ENCODE measurements at places on chromosomes 3 and 15.

GRCh38 chr3:150407808-150408220, 284 bp upstream of the TSC22D2 start:
- DNase-seq = peak; percentile 75

DNA sequence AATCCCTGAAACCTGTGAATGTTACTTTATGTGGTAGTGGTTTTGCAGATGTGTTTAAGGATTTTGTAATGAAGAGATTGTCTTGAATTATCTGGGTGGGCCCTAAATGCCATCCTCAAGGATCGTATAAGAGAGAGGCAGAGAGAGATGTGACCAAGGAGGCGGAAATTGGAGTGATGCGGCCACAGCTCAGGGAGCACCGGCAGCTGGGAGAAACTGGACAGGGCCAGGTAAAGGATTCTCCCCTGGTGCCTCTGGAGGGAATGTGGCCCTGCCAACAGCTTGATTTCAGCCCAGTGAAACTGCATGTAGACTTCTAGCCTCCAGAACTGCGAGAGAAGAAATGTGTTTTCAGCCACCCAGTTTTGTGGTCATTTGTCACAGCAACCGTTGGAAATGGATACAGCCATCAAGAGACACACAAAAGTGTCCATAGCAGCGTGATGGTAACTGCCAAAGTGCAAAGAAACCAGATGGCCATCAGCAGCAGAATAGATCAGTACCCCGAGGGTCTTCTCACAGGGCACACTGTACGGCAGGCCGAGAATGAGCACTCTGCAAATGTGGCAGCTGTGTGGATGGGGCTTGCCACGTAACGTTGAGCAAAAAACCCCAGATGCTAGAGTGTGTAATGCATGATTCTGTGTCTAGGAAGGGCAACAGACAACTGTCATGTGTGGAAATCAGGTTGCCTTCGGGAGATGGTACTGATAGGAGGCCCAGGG, 12.2 kb downstream of the APBA2 start:
- DNase-seq = no peak

- no peak for DNase-seq
Measured at GRCh38 chr3:78670094-78670493, 1097.7 kb downstream of the ROBO1 start.

- peak; percentile 92 for DNase-seq
Measured at GRCh38 chr3:138186803-138187295, 252 bp upstream of the ARMC8 start.

GRCh38 chr3:9404680-9405079, 7.3 kb downstream of the SETD5 start:
- DNase-seq = no peak

DNA sequence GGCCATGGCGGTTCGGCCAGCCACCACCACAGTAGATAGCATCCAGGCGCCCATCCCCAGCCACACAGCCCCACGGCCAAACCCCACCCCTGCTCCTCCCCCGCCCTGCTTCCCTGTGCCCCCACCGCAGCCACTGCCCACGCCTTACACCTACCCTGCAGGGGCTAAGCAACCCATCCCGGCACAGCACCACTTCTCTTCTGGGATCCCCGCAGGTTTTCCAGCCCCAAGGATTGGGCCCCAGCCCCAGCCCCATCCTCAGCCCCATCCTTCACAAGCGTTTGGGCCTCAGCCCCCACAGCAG, 29.5 kb downstream of the PTPN23 start:
- no peak for DNase-seq

DNA sequence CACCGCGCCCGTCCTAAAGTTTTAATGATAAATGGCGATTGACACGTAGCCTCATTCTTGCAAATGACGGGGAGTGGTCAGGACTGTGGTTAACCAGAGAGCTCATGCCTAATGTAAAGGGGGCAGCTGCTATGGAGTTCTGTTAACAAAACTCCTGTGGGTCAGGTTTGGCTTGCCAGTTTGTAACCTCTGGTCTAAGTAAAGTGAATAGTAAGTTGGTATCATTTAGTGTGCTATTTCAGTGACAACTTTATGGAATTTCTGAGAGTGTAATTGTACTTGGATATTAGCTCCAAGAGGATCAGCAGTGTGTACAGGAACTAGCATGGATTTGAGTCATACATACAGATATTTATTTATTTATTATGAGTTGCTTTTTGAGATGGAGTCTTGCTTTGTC, 87.9 kb downstream of the RGMA start:
- no peak for DNase-seq

GRCh38 chr15:73630921-73631362, 2.2 kb downstream of the NPTN start:
- DNase-seq = peak; percentile 16

DNA sequence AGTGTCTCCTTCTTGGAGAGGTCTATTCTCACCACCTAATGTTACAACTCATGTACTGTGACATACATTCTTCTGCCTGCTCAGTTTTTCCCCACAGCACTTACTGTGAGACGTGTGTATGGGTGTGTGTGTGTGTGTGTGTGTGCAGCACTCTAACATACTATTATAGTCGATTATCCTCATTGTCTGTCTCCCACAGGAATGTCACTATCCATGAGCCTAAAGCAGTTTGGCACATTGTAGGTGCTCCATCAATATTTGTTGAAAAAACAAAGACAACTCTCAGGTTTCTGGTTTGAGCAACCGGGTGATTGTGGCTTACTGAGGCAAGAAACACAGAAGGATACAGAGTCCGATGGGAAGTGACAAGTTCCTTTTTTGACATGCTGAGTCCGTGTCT, 8.6 kb upstream of the ZNF148 start:
- no peak for DNase-seq

GRCh38 chr3:144923046-144923775, 951.6 kb downstream of the DIPK2A start:
- DNase-seq = no peak

DNA sequence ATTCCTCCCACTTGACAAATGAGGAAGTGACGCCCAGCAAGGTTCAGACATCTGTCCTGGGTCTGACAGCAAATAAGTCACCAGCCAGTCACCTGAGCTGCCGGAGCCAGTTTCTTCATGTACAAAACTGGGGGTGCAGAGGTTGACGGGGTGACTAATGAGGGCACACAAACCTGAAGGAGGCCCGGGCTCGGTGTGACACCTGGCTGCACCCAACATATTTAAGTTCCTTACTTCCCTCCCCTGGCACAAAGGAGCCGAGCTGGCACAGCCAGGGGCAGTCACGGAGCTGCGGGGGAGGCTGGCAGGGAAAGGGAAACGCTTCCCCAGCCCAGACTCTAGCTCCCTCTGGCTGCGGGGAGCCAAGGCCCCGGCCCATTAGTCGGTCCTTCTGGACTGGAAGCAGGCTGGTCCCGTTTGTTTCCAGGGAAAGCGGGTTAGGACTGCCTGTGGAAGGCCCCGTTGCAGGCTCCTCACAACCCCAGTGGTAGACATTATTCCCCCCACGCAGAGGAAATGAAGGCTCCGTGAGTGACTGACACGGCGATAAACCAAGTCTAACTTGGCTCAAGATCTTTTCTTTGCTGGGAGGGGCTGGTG, 2.3 kb downstream of the FBXL22 start:
- DNase-seq = peak; percentile 73

DNA sequence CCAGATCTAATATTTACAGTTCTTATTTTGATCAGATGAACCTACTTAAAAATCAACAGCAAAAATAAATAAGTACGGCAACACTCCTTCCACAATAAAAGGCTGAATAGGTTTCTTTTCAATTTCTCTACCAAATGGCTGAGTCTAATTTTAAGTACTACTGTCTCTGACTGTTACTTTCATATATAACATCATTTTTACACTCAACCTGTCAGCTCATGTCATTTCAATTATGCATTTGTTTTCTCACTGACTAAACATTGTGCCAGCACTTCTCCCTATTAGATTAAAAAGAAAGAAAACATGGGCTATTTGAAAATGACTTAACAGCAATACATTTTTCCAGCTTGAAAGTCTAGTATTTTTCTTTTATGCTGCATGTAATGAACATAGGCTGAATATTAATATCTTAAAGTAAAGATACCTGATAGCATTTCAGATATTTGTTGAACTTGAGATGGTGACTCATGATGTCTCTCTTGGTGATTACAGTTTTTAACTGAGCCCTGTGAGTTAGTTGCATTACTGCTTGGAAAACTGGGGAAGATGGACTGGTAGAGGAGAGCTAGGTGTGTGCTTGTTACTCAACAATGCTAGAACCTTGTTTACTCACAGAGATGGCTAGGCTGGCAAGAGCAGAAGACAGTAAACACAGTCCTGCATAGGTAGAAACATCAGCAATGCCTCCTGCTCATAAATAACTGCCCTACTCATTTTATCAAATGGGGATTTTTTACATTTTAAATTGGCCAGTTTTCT, 73.9 kb downstream of the PEX5L start:
- DNase-seq = no peak

GRCh38 chr3:4774531-4774930, 204.7 kb upstream of the BHLHE40 start:
- no peak for DNase-seq

- peak; percentile 53 for DNase-seq
Measured at GRCh38 chr3:138412821-138413551, 21.4 kb upstream of the ESYT3 start.

GRCh38 chr3:3038201-3038991, 71.8 kb downstream of the IL5RA start:
- no peak for DNase-seq

- no peak for DNase-seq
Measured at GRCh38 chr3:22861426-22861825, 341.7 kb upstream of the UBE2E2 start.

DNA sequence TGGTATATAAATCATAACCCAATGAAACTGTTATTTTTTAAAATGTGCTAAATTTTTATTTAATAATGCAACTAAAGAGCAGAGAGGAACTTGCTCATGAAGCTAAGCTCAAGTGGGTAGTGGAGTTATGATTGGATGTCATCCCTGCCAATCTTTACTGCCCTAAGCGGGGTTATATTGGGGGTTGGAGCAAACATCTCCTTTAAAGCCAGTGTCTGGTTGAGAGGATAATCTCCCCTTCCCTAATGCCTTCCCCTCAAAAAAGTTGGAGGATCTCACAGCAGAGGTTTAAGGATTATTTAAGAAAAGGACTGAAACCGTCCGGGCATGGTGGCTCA, 32.1 kb upstream of the CLASP2 start:
- no peak for DNase-seq

- DNase-seq = no peak
Measured at GRCh38 chr3:52520716-52521487, 12.8 kb downstream of the NT5DC2 start.

GRCh38 chr3:86774082-86774691, 216.8 kb downstream of the VGLL3 start:
- DNase-seq = peak; percentile 65

DNA sequence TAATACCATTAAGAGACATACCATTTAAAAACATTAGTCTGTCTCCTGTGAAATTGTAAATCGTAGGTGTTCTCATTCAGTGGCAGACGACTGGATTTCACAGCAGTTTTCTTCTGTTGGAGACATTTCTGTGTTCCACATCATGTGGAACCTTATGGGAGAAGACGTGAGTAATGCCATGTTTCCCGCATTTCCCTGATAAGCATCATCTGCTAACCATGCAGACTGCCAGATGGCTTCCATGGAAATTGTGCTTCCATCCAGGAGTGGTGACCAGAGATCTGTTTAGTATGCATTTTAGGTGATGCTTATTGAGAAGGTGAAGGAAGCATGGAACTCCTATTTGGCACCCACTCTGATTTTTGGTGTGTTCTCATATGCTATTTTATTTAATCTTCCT, 28.4 kb upstream of the ST3GAL6 start:
- no peak for DNase-seq

GRCh38 chr3:177547711-177548350, 350.5 kb upstream of the TBL1XR1 start:
- no peak for DNase-seq

DNA sequence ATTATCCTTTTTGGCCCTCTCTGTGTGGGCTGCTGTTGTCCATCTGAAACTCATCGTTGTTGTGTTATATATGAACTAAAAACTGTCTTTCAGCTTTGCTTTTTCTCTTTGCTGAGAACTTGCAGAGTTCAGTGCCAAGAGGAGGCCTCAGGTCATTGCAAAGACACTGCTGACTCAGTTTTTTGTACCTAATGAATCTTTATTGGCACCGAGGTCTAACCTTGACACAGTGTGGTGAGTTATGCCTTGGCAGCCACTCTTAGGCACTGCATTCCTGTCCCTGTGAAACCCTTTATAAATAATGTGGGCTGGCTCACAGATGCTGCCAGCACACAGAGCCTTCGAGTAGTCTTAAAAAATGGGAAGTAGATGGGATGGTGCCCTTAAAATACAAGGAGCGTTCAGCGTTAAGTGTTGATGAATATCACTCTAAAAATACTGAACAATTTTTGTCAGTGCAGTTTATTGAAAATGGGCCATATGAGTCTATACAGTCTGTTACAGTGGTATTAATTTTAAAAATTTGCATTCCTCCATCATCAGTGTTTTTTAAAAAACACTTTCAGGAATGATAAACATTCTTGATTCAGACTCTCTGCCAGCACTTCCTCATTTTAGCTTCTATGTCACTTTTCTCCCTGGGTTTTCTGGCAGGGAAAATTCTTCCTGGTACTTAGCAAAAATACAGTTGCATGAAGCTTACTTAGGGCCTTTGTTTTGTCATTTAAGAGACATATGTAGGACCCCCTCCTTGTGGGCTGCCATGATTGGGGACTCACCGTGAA, 234.1 kb downstream of the CACNA2D3 start:
- DNase-seq = no peak

DNA sequence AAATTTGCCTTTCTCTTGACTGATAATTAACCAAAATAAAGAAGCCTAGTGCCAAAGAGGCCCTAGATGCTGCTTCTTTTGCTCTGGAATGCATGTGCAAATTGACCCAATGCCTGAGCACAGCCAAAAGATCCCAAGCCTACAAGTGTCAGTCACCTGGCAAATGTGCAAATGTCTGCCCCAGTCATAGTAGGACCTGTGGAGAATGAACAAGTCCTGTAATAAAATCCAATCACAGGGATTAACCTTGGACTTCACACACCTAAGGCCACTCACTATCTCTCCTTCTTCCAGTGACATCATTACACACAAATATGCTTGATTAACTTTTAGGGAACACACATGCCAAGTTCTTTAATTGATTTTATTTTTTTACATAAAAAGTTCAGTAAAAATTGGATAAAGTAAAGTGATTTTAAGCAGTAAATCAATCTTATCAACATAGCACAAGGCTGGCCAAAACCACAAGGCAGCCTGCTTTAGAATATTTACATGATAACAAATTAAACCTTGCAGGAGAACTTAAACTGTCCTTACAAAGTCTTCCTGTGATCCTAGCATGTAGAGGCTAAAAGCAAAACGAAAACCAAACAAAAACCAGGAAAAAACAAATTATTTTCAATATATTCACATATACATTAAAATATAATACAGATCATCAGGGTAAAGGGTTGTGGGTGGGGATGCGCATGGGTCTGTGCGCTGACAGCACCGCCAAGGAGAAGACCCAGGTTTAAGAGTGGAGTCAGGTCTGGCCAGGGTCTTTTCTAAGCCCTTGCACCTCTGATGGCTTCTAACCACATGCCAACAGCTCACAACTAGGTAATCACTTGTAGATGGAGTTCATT, 36.8 kb downstream of the NBEAL2 start:
- DNase-seq = no peak

GRCh38 chr3:44045476-44046275, 196.0 kb upstream of the TOPAZ1 start:
- DNase-seq = no peak

- no peak for DNase-seq
Measured at GRCh38 chr3:3951501-3951900, 152.3 kb downstream of the LRRN1 start.
